A549 treated with Hydrocortisone at 1 μM for 4 hours (cell line): ENCODE measurements at places on chromosomes 6 and 20. TPM values are rescaled to one million over a fixed set of nuclear protein-coding genes. Genes with fewer than 3 reads are reported as not detected.

The HEY2 gene
- total RNA-seq, result 0.05 to 0.07 TPM (median 0.06 TPM) in 3 of 5 replicates, not detected in the others

The MYCT1 gene
- total RNA-seq, result 0.02 to 0.07 TPM in 2 of 5 replicates, not detected in the others

The TCF15 gene
- not detected in 5 replicates for total RNA-seq

The CYP39A1 gene
- 0.05 TPM in 1 of 5 replicates, not detected in the others for total RNA-seq

The GRM1 gene
- 0.02 to 0.05 TPM (median 0.02 TPM) in 3 of 5 replicates, not detected in the others for total RNA-seq

The PACRG gene
- 0.09 TPM in 1 of 5 replicates, not detected in the others for total RNA-seq

The DLK2 gene
- 5.6 to 8.1 TPM (median 7.6 TPM) in 5 replicates for total RNA-seq

The MYBL2 gene
- 76.0 to 80.6 TPM (median 80.0 TPM) in 5 replicates for total RNA-seq

The HS3ST5 gene
- not detected in 5 replicates for total RNA-seq

The C6orf141 gene
- 7.8 to 10.1 TPM (median 9.2 TPM) in 5 replicates for total RNA-seq

The CD93 gene
- not detected in 5 replicates for total RNA-seq

The ZGPAT gene
- total RNA-seq, result 25.1 to 27.5 TPM (median 27.0 TPM) in 5 replicates

The CCN6 gene
- total RNA-seq, result not detected in 5 replicates

The ZSCAN16 gene
- 3.1 to 5.4 TPM (median 4.2 TPM) in 5 replicates for total RNA-seq

The EBF4 gene
- 2.2 to 5.1 TPM (median 2.7 TPM) in 5 replicates for total RNA-seq

The DEFB132 gene
- not detected in 5 replicates for total RNA-seq

The FAM184A gene
- total RNA-seq, result not detected in 5 replicates

The HCRTR2 gene
- not detected in 5 replicates for total RNA-seq

The OTOR gene
- not detected in 5 replicates for total RNA-seq

The RAB44 gene
- 0.02 to 0.07 TPM (median 0.05 TPM) in 3 of 5 replicates, not detected in the others for total RNA-seq

The RAET1G gene
- 6.6 to 11.2 TPM (median 9.7 TPM) in 5 replicates for total RNA-seq

The C20orf96 gene
- total RNA-seq, result 10.8 to 12.6 TPM (median 11.2 TPM) in 5 replicates

The ENPP3 gene
- not detected in 5 replicates for total RNA-seq

The SEC23B gene
- 52.1 to 64.9 TPM (median 53.9 TPM) in 5 replicates for total RNA-seq

The PROKR2 gene
- not detected in 5 replicates for total RNA-seq

The NOX3 gene
- not detected in 5 replicates for total RNA-seq

The CALHM4 gene
- not detected in 5 replicates for total RNA-seq

The F13A1 gene
- total RNA-seq, result not detected in 5 replicates

The RIMS4 gene
- 1.5 to 2.0 TPM (median 1.8 TPM) in 5 replicates for total RNA-seq

The RRAGD gene
- 3.5 to 4.8 TPM (median 4.6 TPM) in 5 replicates for total RNA-seq

The ECT2L gene
- total RNA-seq, result not detected in 5 replicates

The ARFGAP1 gene
- 55.1 to 64.9 TPM (median 60.9 TPM) in 5 replicates for total RNA-seq

The CNPY3 gene
- 36.4 to 43.0 TPM (median 40.4 TPM) in 5 replicates for total RNA-seq

The SLC17A2 gene
- total RNA-seq, result not detected in 5 replicates

The BPIFA3 gene
- not detected in 5 replicates for total RNA-seq

The MACROD2 gene
- total RNA-seq, result 0.41 to 0.67 TPM (median 0.50 TPM) in 5 replicates

The NRSN2 gene
- total RNA-seq, result 58.3 to 63.1 TPM (median 60.3 TPM) in 5 replicates

The PPP1R14C gene
- total RNA-seq, result 2.4 to 3.4 TPM (median 2.8 TPM) in 5 replicates

The UBR2 gene
- 6.0 to 8.5 TPM (median 6.9 TPM) in 5 replicates for total RNA-seq

The RIPPLY2 gene
- 0.32 to 0.58 TPM (median 0.39 TPM) in 5 replicates for total RNA-seq

The POM121L2 gene
- 0.02 TPM in 1 of 5 replicates, not detected in the others for total RNA-seq

The HELZ2 gene
- 24.2 to 33.4 TPM (median 27.2 TPM) in 5 replicates for total RNA-seq

The CRISP3 gene
- not detected in 5 replicates for total RNA-seq

The TP53TG5 gene
- total RNA-seq, result not detected in 5 replicates

The CEP85L gene
- 1.1 to 1.8 TPM (median 1.4 TPM) in 5 replicates for total RNA-seq

The KCNS1 gene
- not detected in 5 replicates for total RNA-seq

The TRAM2 gene
- total RNA-seq, result 29.5 to 48.0 TPM (median 38.8 TPM) in 5 replicates

The LST1 gene
- 0.37 TPM in 1 of 5 replicates, not detected in the others for total RNA-seq

The ARMC12 gene
- 0.52 to 1.0 TPM (median 0.62 TPM) in 5 replicates for total RNA-seq

The MCM9 gene
- 3.4 to 6.2 TPM (median 4.0 TPM) in 5 replicates for total RNA-seq

The CST7 gene
- total RNA-seq, result 0.13 TPM in 1 of 5 replicates, not detected in the others
